Stimulated activated CD4-positive, alpha-beta T cell treated with anti-CD3 and anti-CD28 coated beads, TNF-alpha, amount 100 ng/mL, for 24 hours (primary cell): ENCODE measurements at places on chromosomes 2 and 18.

DNA sequence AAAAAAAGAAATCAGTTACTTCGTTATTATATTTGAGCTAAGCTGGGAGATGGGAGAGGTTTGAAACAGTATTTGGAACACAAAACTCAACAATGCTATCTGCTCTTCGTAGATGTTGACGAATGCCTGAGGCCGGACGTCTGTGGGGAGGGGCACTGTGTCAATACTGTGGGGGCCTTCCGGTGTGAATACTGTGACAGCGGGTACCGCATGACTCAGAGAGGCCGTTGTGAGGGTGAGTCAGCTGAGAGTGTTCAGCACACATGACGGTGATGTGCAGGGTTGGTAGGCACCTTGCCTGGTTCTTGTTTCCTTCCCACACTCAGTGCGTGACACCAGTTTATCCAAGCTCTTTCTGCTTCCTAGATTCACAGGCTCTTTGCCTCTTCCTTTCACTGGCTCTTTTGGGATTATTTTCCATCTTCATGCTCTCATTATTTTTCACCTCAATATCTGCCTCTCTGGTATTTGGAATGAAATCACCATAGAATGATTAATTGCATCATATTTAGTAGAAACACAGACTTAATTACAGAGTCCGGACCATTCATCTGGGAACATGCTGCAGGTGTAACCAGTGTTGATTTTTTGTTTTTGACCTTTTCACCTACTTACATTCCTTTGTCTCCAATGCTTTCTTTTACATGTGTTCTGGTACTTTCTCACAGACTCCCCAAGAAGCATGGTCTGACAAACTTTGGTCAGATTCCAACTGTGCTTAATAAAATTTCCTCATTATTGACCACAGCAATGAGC, 200.6 kb upstream of the RASGRP3 start:
- DNase-seq = peak; percentile 15

GRCh38 chr2:191983186-191983585, 136.3 kb upstream of the CAVIN2 start:
- DNase-seq = no peak

DNA sequence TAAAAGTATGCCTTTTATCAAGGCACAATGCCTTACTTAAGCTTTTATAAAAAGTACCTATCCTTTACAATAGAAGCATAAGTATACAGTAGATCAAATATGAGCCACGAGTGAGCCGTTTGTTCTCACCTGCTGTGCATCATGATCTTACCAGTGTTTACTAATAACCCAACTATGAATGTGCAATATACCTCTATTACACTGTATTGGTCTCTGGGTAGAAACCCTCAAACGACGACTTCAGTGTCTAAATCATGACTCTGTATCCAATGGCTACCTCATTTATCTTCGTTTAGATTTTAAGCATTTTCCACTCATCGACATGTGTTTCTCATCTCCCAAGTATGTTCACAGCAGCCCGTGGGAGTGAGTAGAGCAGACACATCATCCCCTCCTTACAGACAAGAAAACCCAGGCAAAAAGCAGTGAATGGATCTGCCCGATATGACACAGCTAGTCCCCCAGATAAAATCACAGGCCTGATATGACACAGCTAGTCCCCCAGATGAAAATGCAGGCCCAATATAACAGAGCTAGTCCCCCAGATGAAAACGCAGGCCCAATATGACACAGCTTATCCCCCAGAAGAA, 279.8 kb downstream of the TNS1 start:
- DNase-seq = no peak

- DNase-seq = no peak
These were observed 244.5 kb downstream of the TCF4 start for GRCh38 chr18:55343396-55344073.

DNA sequence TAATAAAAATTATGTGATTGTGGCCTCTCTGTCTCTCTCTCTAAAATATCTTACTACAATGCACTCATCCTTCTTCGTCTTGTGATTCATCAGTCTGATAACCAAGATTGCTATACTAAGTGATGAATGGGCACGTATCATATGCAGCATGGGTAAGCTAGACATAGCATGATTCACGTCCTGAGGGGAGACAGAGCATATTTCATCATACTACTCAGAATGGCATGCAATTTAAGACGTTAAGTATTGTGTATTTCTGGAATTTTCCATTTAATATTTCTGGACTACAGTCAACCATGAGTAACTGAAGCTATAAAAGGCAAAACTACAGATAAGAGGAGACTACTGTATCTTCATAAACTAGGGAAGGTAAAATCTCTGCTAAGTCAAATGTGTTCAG, 97.0 kb upstream of the CD226 start:
- DNase-seq = no peak

GRCh38 chr2:127577973-127578372, 42.5 kb downstream of the MYO7B start:
- no peak for DNase-seq

DNA sequence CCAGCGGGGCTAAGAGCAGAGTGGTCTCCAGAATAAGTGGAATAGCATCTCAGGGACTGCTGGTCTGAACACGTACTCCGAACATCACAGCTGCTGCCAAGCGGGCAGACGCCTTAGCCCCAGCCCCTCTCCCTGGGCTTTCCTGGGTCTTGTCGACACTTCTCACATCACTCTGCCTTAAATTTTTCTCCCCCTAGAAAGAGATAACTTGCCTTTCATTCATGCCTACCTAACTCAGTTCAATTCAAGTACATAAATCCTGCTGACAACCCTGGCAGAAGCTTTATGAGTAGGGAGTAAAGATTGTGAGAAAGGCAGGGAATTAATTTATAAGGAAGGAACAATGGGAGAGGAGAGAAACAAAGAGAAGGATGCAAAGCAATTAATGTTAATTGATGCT, 202.9 kb upstream of the TNP1 start:
- no peak for DNase-seq

DNA sequence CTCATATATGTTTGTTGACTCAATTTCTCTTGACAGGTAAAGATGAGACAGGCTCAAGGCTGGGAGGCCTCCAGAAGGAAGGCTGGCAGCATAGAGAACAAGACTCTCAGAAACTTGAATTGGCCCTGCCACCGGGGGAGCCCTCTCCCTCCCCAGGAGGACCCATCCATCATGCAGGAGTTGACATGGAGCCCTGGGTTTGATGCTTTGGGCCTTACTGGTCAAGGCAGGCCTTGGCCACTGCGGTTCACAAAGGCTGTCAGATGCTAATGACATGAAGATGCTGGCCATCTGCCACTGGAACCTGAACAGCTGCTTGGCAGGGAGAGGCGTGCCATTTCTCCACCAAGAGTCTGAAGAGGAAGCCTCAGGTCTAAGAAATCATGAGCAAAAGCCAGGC, 193.6 kb downstream of the MTCL1 start:
- no peak for DNase-seq

DNA sequence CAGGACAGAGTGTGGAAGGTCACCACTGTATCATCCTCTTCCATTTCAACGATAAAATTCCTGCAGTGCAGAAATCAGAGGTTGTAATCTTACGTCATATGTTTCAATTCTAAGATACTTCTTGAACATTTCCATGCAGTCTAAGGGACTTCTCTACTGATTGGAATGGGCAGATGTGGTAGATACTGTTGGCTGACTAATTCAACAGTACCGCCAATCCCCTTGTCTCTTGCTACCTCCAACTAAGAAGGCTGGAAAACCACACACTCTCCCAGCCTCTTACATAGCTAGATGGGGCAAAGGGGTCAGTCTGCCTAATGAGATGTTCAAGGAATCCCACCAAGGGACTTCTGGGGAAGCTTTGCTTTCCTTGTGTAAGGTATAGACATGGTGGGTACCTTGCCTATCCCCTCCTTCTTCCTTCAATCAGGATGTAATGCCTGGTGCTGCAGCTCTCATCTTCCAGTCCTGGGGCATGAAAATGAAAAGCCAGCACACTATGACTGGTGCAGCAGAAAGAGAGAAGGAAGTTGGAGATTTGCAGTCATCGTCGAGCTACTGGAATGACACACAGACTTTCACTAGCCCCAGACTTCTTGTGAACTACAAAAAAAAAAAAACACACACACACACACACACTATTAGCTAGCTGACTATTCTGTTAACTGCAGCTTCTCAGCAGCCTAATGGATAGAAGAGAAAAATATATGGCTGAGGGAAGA, 84.1 kb downstream of the ALPK2 start:
- DNase-seq = no peak

GRCh38 chr2:99863236-99863902, 279.0 kb downstream of the AFF3 start:
- no peak for DNase-seq

- no peak for DNase-seq
These were observed 54.5 kb downstream of the RBBP8 start for GRCh38 chr18:22987547-22988189.

GRCh38 chr18:22378672-22379282, 38.9 kb downstream of the CTAGE1 start:
- DNase-seq = no peak

DNA sequence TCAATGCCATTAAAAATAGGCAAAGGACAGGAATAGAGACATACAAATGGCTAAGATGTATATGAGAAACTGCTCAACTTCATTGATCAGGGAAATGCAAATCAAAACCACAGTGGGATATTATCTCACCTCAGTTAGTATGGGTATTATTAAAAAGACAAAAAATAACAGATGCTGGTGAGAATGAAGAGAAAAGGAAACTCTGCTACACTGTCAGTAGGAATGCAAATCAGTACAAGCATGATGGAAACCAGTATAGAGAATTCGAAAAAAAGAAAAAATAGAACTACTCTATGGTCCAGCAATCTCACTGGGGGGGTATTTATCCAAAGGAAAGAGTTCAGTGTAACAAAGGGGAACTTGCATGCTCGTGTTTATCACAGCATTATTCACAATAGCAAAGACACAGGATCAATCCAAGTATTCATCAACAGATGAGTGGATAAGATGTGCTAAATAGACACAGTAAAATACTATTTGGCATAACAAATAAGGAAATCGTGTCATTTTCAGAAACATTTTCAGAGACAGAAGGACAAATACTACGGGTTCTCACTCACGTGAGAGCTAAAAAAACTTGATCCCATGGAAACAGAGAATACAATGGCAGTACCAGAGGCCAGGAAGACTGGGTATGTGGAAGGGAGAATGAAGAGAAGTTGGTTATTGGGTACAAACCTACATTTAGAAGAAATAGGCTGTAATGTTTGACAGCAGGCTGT, 60.6 kb downstream of the CCDC74A start:
- DNase-seq = no peak

DNA sequence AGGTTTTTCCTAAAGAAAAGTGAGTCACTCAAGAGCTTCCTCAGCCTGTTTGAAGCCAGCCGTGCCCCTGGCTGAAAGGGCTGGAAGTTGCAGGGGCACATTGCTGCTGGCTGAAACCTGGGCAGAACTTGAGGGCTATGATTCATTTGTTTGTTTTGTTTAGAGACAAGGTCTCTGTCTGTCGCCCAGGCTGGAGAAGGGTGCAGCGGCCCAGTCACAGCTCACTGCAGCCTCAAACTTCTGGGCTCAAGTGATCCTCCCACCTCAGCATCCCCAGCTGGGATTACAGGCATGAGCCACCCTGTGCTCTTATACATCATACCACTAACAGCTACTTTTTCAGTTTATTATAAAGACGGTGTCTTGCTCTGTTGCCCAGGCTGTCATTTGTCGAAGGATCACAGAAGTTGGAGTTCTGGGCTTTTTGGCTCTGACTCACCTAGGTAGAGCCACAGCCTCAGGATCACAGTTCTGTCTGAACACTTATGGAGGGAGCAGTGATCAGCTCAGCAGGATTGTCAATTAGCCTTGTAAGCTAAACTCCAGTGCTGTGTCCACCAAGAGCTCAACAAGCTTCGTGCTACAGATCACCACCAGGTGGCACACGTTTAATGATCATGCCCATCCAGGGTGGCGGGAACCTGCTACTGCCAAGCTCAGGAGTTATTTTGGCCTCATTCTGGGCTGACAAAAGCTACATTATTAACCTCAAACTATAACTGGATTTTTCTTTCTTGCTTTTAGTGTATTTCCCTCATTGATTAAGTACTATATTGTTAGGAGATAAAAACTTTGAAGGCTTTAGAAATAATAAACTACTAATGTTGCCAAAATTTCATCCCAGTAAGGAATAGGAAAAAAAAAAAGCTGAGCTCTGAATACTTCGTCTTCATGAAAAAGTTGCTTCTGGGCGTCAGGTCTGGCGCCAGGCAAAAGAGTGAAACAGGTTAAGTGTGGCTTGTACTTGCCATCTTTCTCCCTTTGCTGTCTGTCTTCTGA, 57.9 kb downstream of the ARHGEF33 start:
- peak; percentile 47 for DNase-seq

DNA sequence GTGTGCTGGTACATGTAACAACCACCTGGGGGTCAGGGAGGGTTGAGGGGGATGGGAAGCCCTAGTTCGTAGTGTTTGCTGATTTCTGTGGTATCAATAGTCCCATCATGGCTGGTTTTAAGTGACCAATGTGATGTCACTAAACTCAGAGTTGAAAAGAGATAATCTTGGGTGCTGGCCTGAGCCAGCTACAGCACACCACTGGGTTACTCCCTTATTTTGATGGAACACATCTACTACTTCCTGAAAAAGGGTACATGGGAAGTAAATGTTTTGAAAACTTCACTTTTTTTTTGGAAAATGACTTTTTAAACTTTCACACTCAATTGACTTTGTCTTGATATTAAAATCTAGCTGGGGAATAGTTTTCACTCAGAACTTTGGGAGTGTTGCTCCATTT, 87.0 kb upstream of the CXCR4 start:
- DNase-seq = no peak

GRCh38 chr2:119598596-119599263, 54.5 kb downstream of the CFAP221 start:
- no peak for DNase-seq

DNA sequence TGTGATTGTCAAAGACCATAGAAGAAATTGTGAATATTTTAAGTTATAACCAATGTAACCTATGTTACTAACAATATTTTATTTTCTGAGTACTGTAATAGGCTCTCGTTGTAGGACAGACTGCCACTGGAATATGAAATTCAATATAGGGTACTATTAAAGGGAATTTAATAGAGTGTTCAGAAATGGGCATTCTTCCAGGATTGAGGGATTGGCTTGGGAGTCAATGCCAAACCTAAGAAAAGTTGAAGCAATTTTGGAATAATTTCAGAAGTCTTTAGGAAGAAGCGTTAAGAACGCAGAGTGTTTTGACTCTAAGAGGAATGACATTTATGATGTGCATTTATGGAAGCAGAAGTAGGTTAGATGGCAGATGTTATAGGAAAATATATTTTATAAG, 79.0 kb downstream of the ACVR2A start:
- no peak for DNase-seq

DNA sequence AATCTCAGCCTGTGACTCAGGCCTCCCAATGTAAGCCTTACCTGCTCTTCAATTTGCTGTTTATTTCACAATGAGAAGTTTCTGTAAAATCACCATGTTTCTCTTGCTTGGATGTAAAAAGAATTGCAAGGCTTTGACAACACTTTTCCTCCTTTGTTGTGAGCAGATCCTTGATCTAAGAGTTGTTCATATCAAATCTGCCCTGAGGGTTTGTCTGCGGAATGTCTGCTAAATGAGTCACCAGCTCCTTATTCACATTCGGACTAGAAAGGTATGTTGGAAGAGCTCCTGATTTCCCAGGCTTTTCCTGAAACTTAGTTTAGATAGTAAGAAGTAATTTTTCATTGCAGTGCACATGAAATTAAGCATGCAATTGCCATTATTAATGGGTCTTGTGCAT, 268.2 kb upstream of the TCF4 start:
- DNase-seq = no peak

GRCh38 chr2:136008205-136008865, 22.9 kb upstream of the DARS1 start:
- no peak for DNase-seq
